ENCODE measurements at places on chromosomes 6 and 20.

DNA sequence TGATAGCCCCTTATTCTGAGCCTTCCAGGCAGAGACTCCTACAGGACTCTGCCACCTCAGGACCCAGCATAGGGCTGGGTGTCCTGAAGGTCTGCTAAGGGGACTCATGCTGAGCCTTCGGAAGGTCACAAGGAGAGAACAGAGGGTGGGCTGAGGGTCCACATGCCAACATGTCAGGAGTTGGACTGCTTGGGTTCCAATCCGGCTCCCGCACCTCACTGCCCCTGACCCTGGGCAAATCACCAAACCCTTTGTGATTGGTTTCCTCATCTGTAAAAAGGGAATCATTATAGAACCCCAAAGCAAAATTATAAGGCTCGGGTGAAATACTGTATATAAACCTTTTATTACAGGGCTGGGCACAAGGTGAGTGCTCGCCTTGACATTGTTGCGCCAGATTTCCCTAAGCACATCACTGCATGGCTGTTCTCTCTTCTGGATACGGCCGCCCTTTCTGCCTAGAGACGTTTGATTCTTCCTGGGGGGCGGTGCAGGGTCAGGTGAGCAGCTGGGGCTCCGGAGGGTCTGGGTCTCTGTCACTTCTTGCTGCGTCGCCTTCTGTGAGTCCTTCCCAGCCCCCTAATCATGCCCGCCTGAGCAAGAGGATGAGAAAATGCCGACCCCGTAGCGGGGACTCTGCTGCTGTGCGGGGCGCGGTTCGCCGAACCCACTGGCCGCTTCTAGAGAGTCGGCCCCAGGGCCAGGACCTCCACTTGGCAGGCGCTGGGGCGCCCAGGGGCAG, 90.5 kb upstream of the EPB41L1 start:
- no peak for DNase-seq

- DNase-seq = no peak
These were observed 99.7 kb downstream of the JPH2 start for GRCh38 chr20:44087051-44087856.

GRCh38 chr6:71879016-71879415, 7.3 kb upstream of the RIMS1 start:
- no peak for DNase-seq

DNA sequence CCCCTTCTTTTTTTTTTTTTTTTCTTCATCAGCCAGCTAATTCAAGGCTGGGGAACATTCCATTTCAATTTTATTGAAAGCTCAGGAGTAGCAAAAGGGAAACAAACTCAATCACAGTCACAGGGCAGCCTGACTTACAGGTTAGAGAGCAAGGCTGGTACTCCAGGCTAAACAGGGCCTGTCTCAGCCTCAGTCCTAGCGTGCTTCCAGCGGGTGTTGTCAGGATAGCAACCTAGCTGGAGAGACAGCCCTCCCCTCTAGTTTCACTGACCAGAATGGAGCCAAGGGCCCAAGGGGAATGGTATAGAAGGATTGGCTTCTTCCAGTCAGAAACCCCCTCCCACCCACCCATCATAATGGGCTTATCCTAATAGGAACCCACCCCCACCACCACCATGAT, 132.9 kb downstream of the PXDC1 start:
- no peak for DNase-seq

- no peak for DNase-seq
These were observed 84.0 kb upstream of the SMLR1 start for GRCh38 chr6:130743175-130743574.

- DNase-seq = no peak
These were observed 71.5 kb downstream of the BTBD3 start for GRCh38 chr20:11989018-11989771.

GRCh38 chr20:39813190-39813829, 851.2 kb downstream of the DHX35 start:
- DNase-seq = no peak

DNA sequence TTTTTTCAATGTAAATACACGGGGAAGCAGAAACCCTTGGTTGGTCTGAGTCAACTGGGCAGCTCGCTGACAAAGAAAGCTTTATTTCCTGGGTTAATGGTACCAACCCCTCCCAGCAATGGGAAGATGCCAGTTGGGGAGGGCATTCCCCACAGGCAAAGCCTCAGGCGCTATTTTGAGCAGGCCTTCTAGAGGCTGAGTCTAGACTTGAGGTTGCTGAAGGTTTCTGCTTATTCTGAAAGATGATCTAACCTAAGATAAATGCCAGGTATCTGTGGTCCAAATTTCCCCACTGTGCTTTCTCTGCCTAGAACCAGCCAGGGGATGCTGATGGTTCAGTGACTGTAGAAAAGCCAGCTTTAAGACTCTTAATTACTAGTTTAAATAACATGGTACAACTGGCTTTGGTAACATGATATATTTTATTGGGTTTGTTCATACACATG, 172.5 kb upstream of the JARID2 start:
- no peak for DNase-seq

DNA sequence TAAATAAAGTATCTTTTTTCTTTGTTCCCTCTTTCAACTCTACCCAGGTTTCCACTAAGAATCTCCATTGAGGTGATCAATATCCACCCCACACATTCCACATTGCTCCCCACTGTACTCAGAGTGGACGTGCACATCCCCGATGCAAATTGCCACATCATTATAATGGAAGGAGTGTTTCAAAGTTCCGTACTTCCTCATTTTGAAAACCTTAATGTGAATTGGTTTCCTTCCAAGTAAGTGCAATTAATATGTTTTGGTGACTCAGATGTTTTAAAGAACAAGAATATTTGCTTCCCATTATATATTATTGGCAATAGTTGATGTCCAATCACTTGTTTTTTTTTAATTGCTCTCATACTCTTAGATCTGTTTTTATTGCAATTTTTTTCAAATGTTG, 463.6 kb downstream of the HACE1 start:
- DNase-seq = no peak

DNA sequence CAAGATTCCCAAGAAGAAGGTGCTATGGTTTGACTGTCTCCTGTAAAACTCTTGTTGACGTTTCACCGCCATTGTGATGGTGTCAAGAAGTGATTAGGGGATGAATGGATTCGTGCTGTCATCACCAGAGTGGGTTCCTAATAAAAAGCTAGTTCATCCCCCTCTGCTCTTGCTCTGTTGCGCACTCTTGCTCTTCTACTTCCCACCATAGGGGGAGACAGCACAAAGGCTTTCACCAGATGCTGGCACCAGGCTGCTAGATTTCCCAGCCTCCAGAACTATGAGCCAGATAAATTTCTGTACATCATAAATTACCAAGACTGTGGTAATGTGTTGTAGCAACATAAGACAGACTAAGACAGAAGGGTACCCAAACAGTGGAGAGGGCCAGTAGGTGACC, 21.6 kb upstream of the CCDC28A start:
- no peak for DNase-seq

GRCh38 chr6:99608059-99608885, 1.6 kb downstream of the PRDM13 start:
- DNase-seq = no peak

DNA sequence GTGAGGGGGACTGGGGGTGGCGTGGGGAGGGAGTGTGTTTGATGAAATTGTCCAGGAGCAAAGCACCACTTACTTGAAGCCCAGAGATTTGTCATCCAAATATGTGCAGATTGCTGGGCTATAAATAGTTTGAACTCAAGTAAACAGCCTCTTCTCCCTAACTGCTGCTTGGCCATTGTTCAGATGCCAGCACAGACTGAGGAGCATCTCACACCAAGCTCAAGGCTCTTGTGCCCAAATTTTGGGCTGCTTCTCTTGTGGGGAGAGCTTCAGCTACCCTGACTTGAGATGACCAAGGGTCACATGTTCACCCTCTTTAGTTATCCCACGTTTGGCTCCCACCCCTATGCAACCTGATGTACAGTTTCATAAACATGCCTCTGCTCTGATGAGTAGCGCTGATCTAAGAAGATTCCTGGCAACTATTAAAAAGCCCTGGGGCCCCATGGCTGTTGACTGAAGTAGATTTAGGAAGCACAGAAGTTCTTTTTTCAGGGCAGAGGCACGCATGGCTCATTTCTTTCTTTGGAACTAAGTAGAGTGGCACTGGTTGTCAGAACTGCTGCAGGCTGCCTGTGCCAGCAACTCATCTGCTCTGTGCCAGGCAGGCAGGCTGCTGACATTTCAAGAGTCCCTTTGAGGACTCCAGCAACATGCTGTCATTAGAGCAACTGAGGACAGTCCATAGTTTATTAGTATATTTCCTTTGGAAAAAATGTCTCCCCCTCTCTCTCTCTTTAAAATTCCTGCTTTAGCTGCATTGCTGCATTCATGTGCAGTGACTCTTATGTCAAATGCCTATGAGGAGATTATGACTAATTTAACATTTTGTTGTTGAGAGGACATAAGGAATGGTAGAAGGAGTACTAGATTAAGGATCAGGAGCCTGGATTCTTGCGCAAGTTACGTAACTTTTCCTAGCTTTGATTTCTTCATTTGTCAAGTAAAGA, 9.6 kb upstream of the PKIG start:
- no peak for DNase-seq

DNA sequence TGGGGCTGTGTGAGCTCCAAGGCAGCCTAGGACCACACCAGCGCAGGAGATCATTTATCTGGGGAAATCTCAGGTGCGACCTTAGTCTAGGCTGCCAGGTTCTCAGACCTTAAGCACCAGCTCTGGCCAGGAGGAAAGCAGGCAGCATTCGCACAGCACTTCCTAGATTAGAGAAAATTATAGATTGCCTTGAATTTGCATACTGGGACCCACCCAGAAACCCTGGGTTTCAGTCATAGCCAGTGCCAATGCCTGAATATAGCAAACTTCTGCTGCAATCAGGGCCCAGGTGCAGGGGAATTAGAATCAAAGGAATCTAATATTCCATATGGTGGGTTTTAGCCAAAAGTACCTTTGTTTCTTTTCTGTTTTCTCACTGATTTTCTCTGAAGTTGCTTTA, 204.3 kb upstream of the CST7 start:
- no peak for DNase-seq

DNA sequence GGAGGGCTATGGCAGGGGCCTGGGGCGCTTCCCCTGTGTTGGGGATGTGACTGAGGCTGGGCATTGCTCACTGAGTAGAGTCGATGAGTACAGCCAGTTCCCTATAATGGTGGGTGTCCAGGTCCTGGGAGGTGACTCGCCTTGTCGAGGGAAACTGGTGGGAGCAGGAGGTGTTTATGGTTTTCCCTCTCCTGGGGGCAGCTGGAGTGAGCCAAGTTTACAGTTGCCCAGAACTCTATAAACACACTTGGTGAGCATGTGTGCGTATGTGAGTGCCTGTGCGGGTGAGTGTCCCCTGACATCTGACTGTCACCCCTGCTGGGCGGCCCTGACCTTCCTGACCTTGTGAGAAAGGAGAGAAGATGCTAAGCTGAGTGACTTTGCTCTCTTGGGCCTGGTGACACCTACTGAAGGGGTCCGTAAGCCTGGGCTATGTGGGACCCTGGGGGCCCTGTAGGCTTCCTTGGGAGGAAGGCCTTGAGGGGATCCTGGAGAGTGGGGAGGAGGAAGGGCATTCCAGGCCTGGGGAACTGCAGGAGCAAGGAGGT, 65.9 kb downstream of the VEGFA start:
- DNase-seq = no peak

DNA sequence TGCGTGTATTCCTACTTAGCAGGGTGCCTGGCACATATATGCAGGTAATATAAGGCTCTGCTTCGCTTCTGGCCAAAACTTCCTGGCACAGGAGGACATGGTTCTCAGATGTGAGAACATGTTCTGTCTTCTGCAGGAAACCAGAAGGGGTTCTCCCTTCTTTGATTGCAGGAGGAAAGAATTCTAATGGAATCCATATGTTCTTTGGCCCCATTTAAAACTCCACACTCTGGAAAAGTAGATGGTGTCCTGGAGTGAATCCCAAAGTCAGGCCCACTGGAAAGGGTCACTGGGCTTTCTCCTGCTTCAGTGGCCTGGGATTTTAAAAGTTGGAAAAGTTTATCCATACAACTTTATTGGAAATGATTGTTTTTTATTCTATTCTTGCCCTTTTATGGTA, 16.4 kb upstream of the CYP24A1 start:
- DNase-seq = no peak

DNA sequence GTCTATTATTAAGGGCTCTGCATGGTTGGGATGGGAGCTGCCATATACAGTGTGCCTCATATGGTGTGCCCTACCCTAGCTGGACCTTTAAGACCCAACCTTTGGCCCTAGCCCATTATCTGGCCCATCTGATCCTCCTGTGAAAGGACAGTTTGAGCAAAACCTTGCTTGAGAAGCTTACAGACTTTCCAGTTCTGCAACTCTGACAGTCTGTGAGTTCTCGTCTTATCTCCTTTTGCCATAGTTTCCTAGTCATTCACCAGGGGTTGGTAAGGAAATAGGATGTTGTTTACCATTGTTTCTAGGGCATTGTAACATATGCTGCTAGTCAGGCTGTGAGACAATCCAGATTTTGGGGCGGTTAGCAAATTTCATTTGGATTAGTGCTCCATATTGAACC, 17.2 kb downstream of the CTNNBL1 start:
- no peak for DNase-seq

DNA sequence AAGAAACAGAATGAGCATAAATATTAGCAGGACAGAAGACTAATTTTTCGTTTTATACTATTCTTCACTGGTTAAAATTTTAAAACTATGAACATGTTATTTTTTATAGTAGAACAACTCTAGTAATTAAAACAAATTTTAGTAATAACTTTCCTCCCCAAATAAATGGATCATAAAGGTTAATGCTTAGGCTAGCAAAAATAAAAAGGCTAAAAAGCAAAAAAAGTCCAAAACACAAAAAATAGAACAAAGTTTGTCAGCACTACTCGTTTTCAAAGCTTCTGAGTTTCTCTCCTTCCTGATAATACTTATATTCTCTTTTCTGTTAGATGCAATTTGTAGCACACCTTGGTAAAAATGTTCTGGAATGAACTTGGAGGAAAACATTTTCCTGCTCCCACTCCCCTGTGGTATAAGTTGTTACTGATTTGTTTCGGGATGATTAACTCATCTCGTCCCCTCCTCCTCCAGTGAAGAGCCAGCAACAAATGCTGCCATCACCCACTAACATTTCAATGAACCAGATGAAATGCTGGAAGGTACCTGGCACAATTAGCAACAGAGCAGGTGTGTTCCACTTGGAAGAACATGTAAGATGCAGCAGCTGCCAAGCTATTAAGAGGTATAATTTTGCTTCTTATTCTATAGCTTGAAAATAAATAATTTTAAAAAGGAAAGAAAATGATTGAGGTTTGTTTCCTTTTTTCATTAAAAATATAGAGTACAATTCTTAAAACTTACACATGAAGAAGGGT, 130.5 kb downstream of the MYB start:
- peak; percentile 47 for DNase-seq

GRCh38 chr6:1481286-1481685, 91.9 kb downstream of the FOXF2 start:
- no peak for DNase-seq

GRCh38 chr20:60950561-60950960, 301.5 kb upstream of the CDH4 start:
- DNase-seq = no peak

GRCh38 chr20:49349694-49350252, 71.9 kb upstream of the ZNFX1 start:
- DNase-seq = no peak

- no peak for DNase-seq
These were observed 779 bp downstream of the HEBP2 start for GRCh38 chr6:138404666-138405337.

GRCh38 chr6:169843991-169844390, 92.6 kb downstream of the ERMARD start:
- no peak for DNase-seq
